HCT116 (cell line): ENCODE measurements at places on chromosomes 11 and 22. TPM values are rescaled to one million over a fixed set of nuclear protein-coding genes. Genes with fewer than 3 reads are reported as not detected.

FGF3 gene
- total RNA-seq: not detected

KCNJ5 gene
- 0.17 TPM for total RNA-seq

ASCL2 gene
- total RNA-seq: not detected

SLC22A25 gene
- not detected for total RNA-seq

KRTAP5-5 gene
- not detected for total RNA-seq

TMEM151A gene
- 5.9 TPM for total RNA-seq

NFAM1 gene
- total RNA-seq: 0.12 TPM

SAA2 gene
- 5.2 TPM for total RNA-seq

APOBEC3A gene
- not detected for total RNA-seq

TMEM191B gene
- 2.1 TPM for total RNA-seq

RNF141 gene
- 133 TPM for total RNA-seq

GPR83 gene
- 0.39 TPM for total RNA-seq
